ENCODE measurements at places on chromosomes 6 and 20.

- H3K4me3 ChIP-seq = no peak overlapping the region
- no peaks in the 10 kb centered on the region for H3K36me3 ChIP-seq
- H3K4me1 ChIP-seq = no peaks in the 10 kb centered on the region
- no peak for DNase-seq
- H3K27ac ChIP-seq = no peak overlapping the region
Observed at GRCh38 chr6:31070711-31071197, 41.6 kb downstream of the C6orf15 start.

- no peaks in the 10 kb centered on the region for H3K36me3 ChIP-seq
- no peak for DNase-seq
- H3K27ac ChIP-seq = no peak overlapping the region
- H3K27me3 ChIP-seq = peaks cover 9% of the 10 kb centered on the region
- no peak overlapping the region for H3K4me3 ChIP-seq
- H3K4me1 ChIP-seq = no peaks in the 10 kb centered on the region
Observed at GRCh38 chr6:33959661-33960344, 156.0 kb upstream of the MLN start.

DNA sequence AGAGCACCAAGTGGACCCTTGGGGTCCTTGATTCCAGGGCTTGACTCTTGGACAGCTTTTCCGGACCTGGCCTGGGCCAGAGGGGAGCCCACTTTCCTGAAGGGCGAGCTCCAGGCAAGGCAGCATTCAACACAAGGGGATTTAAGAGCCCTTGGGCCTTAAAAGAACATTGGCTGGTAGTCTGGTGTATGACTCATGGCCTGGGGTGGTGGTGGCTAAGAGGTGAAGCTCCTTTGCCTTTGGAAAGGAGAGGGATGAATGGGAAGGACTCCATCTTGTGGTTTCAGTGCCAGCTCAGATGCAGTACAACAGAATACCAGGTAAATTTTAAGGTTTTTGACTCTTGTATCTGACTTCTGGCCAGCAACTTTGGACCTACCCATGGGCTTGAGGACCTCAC lies 760.7 kb downstream of the GRIK2 start:
- no peak overlapping the region for H3K4me3 ChIP-seq
- DNase-seq = no peak
- no peaks in the 10 kb centered on the region for H3K4me1 ChIP-seq
- no peaks in the 10 kb centered on the region for H3K36me3 ChIP-seq
- H3K27ac ChIP-seq = no peak overlapping the region
- H3K27me3 ChIP-seq = no peaks in the 10 kb centered on the region

DNA sequence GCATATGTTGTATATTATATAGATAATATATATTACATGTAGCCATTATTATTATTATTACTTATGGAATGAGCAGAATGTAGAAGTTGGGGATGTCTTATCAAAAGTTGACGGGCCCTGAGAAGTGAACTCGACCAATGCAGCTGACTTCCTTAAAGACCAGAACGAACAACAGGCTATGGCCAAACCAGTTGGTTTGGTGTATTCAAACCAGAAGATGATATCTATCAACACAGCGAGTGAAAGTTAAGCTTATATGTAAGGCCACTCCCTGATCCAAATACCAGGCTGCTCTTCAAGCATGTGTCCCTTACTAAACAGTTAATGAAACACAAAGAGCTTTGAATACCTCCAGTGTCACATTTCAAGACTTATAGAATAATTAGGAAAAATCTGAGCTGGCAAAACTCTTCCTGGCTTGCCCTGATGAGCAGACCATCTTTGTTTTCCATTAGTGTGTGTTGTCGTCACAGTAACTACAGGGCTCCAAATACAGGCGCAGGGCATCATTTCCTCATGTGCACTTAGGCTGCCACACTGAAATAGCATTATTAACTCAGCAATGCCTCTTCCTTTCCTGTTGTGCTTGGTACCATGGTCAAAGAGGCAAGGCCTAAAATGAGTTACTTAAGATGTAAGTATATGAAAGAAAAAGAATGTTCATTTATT lies 6.6 kb downstream of the FILIP1 start:
- peaks cover 49% of the 10 kb centered on the region for H3K27me3 ChIP-seq
- H3K27ac ChIP-seq = no peak overlapping the region
- H3K4me3 ChIP-seq = no peak overlapping the region

GRCh38 chr6:107697682-107698081 lies 126.4 kb downstream of the SCML4 start:
- no peak for DNase-seq
- no peak overlapping the region for H3K27ac ChIP-seq
- H3K36me3 ChIP-seq = peaks cover 2% of the 10 kb centered on the region
- H3K27me3 ChIP-seq = peaks cover 2% of the 10 kb centered on the region

DNA sequence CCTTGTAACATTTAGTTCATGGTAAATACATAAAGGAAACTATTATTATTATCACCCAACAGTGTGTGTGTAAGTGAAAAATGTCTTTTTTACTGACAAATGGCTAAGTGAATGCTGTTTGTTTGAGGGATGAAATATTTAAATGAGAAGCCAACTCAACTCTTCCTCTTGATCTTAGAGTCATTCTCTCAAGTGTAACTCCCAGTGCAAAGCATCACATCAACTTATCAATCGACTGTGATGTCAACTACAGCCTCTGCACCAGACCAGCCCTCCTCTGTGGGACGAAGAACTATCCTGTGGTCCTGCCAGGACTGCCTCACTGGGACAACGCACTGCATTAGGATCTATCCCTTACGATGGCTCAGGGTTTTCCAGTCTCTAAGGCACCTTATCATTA lies 5.3 kb downstream of the C6orf15 start:
- H3K4me1 ChIP-seq = no peaks in the 10 kb centered on the region
- H3K27ac ChIP-seq = no peak overlapping the region
- no peaks in the 10 kb centered on the region for H3K36me3 ChIP-seq

- H3K4me3 ChIP-seq = no peak overlapping the region
- H3K27ac ChIP-seq = no peak overlapping the region
- no peaks in the 10 kb centered on the region for H3K36me3 ChIP-seq
- no peaks in the 10 kb centered on the region for H3K27me3 ChIP-seq
Observed at GRCh38 chr20:60470366-60470765, 512.1 kb downstream of the CDH26 start.

Measured in activated CD8-positive, alpha-beta memory T cell treated with anti-CD3 and anti-CD28 coated beads, Interleukin-2, amount 10 ng/mL, durations not matched to agents 7 days and 5 days (primary cell).